ENCODE measurements at places on chromosomes 16 and 17.

GRCh38 chr16:57025941-57026777 lies 36.8 kb downstream of the NLRC5 start:
- DNase-seq = no peak

DNA sequence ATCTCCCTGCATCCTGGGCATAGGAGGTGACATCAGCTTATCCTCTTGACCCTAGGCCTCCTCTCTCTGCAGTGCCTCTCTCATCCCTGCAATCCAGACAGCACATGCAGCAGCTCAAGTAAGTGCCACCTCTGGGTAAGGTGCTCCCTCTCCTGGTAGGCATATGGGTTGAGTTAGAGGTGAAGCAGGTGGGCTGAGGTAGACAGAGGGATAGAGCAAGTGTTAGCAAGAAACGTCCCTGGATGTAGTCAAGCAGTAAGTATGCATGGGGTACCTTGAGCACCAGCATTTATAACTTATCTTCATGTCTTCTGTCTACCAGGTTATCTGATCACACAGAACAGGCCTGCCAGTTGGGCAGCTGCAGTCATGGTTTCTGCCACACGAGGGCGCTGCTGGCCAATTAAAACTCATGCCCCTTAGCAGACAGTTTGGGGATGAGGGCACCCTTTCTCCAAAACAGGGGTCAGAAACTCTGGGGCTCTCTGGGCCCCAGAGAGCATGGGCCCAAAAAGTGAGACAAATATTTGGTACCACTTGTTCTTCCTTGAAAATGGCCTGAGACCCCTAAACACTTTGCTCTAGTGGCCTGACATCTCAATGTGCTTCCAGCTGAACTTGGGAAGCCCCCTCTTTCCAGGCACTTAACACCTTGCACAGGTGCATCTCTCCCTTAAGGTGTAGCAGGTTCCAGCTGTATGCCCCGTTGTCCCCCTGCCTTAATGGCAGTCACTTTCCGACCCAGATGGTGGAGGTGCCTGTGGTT lies 59.8 kb downstream of the NEUROD2 start:
- peak; percentile 42 for DNase-seq

- DNase-seq = no peak
These were observed 222.6 kb upstream of the CPHXL start for GRCh38 chr16:75948886-75949285.

DNA sequence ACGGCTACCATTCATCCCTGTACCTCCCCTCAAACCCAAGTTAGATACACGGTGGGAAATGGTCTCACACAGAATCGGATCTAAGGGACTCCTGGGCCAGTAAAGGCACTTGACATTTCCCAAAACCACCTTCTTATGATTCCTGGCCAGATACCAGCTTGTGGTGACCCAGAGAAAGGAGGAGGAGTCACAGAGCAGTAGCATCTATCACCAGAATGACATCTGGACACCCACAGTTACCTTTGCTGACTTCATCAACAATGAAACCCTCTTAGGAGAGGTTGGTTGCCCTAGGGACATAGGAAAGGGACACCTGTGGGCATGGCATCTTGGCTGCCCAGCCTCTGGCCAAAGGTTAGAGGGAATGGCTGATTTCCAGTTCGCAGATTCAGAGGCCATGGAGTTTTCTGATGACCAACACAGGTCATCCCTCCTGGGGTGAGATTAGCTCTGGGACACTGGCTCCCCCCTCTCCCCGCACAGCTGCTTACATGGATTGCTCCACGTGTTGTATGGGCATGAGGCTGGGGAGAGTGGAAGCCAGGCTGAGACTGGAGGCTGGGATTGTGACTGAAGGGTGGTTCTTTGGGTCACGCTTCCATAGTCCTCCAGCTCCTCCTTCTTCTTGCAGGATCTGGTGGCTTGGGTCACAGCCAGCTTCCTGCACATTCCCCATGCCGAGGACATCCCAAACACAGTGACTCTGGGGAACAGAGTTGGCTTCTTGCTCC lies 1.4 kb upstream of the AOC3 start:
- no peak for DNase-seq

GRCh38 chr16:68626557-68626956 lies 18.6 kb upstream of the CDH3 start:
- DNase-seq = no peak

GRCh38 chr17:57451191-57451590 lies 194.9 kb downstream of the MSI2 start:
- DNase-seq = no peak

DNA sequence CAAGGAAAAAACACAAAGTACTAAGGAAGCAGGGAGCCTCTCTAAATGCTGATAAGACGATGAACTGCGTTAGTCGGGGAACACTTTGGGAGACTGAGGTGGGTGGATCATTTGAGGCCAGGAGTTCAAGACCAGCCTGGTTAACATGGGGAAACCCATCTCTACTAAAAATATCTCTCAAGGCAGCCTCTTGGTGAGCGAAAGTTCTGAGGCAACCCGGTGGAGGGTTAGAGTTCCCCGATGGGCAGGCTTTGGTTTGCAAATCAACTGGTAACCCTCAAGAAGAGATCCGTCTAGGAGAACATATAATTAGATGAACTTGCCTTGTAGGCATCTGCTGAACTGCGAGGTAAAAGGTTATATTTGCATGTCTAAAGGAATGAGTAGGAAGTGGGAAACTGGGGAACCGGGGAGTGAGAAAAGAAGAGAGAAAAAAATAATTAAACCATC lies 44.6 kb downstream of the WSB1 start:
- no peak for DNase-seq

GRCh38 chr16:30449116-30449435 lies 3.4 kb upstream of the SEPHS2 start:
- no peak for DNase-seq
